ENCODE measurements at places on chromosomes 2 and 18. TPM values are rescaled to one million over a fixed set of nuclear protein-coding genes. Genes with fewer than 3 reads are reported as not detected.
A peak's percentile ranks its signal among the peaks of the same experiment; 100 is the strongest.

DNA sequence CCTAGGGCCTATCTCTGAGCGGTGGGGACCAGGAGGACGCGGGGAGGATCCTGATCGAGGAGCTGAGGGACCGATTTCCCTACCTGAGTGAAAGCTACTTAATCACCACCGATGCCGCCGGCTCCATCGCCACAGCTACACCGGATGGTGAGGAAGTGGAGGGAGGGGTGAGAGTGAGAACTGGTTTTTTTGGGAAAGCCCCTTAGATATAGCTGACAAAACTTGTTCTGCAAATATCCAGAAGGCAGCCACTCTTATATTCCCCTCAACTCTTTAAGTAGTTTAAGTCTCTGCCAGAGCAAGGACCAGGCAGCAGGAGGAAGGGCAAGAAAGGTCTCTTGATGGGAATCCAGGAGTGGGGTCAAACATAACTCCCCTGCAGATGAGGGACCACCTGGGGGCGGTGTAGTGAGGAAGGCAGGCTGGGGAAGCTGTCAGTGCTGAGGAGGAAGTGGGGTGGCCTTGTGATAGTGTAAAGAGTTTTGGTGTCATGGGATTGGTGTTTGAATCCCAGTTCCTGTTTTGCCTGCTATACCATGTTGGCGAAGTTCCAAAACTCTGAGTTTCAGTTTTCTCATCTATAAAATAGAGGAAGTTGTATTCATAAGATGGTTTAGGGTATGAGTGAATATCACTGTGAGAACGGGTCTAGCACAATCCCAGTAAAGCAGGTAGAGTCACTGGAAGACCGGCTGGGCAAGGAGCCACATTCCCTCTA lies 3.4 kb downstream of the NAGK start:
- DNase-seq, result no peak

GRCh38 chr18:54415086-54415485 lies 57.4 kb downstream of the C18orf54 start:
- no peak for DNase-seq

DNA sequence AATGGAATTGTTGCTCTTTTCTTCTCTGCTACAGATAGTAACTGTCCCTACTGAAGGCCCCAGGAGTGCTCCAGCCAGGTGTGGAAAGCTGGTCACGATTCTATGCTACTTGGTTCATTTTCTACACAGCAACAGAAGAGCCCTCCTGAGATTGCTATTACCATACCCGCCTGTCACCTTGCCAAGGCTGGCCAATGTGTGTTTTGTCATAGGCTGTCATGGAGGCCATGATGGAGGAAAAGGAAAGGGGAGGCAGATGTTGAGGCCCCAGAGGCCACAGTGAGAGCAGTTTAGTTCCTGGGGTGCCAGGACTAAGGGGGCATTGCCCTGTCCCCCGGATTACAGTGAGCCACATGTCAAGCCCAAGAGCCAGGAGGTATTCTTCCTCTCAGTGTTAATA lies 952 bp downstream of the ELMOD3 start:
- DNase-seq, result no peak

- DNase-seq, result no peak
Observed at GRCh38 chr2:40127890-40128557, 323.9 kb downstream of the SLC8A1 start.

GRCh38 chr2:213046431-213046830 lies 105.0 kb downstream of the IKZF2 start:
- no peak for DNase-seq

DNA sequence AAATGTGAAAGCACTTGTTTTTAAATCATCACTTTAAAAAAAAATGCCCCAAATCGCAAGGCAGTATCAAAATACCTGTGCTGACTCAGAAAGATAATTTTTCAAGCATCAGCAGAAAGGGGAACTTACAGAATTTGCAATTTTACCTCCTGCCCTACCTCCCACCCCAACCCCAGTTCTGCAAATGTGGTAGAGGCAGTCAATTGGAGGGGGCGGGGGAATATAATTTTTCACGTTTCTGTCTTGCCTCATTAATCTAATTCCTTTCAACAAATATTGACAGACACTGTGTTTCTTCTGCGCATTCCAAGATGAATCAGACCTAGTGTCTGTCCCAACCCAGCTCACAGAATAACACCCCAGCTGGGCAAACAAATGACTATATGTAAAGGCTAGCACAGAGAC lies 76.8 kb downstream of the ALPK2 start:
- DNase-seq, result no peak

DNA sequence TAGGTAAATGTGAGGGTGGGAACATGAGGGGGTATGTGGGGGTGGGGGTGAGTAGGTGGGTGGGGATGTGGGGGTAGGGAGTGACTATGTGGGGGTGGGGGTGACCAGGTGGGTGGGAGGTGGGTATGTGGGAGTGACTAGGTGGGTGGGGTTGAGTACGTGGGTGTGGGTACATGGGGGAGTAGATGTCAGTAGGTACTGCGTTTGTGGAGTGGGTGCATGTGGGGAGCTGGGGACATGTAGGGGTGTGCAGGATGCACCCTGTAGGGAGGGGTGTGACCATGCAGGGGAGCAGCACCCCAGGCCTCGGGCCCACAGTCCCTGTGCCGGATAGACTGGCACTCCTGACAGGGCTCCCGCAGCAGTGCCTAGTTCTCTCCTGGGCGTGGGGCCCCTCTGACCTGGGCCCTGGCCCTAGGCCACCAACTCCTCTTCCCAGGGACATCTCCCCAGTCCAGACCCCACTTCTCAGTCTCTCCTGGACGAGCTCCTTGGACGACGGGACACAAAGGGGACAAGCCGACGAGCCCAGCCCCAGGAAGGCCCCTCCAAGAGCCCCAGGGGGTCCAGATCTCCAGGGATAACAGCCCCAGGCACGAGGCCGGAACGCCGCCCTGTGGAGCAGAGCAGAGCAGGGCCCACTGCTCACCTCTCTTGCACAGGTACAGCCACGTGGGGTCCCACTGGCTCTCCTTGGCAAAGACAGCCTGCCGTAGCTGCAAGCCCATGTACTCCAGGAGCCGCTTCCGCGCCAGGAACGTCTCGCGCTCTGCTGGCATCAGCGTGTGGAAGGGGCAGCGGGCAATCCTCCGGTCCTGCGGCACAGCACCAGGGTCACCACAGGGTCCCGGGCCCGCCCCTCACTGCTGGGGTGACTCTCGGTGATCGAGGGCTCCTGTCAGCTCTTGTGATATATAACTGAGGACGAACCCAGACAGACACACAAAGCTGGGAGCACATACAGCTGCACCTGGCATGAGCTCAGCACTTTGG lies 58.2 kb downstream of the ANKMY1 start:
- no peak for DNase-seq

DNA sequence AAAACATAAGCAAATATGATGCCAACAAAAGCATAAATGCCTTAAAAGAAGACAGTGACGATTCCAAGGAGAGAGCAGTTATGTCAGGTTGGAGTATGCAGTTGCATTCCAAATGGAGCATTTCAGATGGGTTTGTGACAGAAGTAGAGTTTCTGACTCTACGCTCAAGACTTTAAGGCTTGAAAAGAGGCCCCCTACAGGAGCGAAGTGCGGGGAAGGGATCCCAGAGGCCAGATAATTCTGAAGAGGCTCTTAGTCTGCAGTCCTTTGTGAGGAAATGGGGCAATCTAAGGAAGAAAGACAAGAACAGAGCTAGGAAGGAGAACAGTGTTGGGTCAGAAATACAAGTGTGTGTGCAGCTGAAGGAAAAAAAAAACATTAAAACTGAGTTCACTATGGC lies 95.5 kb downstream of the ZNF521 start:
- no peak for DNase-seq

Gene SH3RF3
- 3.8 TPM for polyA plus RNA-seq

Gene PPIL3
- polyA plus RNA-seq, result 66.6 TPM

GRCh38 chr2:101473911-101474701 lies 806 bp downstream of the RFX8 start:
- DNase-seq, result peak; percentile 29

DNA sequence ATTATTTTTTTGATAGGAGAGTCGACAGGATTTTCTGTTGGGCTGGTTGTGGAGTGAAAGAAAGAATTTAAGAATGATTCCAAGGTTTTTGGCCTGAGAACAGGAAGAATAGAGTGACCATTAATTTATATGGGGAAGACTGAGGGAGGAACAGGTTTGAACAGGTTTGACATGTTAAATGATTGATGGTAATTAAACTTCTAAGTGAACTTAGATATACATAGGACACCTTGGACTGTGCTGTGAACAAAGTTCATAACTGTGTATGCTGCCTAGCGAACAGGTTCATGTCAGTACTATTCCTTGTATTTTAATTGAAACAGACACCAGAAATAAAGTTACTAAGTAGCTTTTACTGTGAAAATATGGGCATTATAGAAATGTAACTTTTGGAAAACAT lies 212.0 kb downstream of the SPAG16 start:
- no peak for DNase-seq

DNA sequence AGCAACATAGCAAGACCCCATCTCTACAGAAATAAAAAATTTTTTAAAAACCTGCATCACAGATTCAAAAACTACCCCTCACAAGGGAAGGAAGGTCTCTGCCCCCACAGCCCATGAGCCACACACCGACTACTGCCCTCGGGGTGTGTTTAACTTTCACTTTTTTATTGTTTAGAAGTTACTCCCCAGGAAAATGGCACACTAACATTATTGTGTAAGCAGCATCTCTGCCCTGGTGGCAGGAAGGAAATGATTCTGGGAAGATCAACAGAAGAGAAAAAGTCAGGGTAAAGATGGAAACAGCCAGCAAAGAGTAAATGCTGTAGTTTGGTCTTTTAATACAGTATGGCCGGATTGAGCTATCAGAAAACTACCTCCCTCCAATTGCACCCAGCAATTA lies 21.9 kb downstream of the TRABD2A start:
- no peak for DNase-seq

Gene PFN4
- polyA plus RNA-seq, result 2.5 TPM

- no peak for DNase-seq
Observed at GRCh38 chr18:45628979-45629958, 14.0 kb downstream of the SLC14A2 start.

- DNase-seq, result no peak
Observed at GRCh38 chr2:176188774-176189680, 559 bp downstream of the HOXD1 start.

GRCh38 chr18:3389977-3390376 lies 60.0 kb upstream of the TGIF1 start:
- no peak for DNase-seq

DNA sequence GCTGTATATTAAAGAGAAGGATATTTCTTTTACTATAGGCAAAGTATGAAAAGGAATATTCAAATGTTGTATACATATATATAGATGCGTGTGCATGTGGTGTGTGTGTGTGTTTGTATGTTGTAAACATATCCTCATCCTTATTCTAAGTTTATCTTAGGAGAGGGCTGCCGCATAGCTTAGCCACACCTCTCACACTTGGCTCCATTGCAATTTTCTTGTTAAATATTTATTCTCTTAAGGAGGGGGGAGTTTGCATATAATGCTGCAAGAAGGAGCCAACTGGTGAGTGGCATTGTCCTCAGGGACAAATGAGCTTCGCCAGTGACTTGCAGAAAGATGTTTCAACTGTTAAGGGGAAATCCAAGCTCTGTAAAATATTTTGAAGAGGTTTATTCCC lies 360.1 kb upstream of the RND3 start:
- no peak for DNase-seq

DNA sequence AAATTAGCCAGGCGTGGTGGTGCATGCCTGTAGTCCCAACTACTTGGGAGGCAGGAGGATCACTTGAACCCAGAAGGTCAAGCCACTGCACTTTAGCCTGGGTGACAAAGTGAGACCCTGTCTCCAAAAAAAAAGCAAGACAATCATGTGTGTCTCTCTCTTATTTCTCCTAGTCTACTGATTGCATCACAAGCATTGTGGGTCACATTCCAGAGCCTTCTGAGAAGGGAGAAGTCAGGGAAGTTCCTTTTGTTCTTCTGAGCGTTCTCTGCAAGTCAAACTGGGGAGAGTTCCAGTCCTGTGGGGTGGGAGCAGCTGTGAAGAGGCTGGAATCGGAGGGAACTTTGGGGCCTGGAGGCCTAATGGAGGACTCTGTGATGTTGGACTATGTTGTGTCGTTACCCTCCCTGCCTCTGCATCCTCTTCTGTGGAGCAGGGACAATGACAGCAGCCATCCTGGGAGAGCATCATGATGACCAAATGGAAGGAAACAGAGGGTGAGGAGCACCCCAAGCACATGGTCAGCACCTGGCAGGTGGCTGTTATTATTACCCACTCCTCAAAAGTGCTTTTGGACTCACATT lies 115.4 kb downstream of the MRO start:
- no peak for DNase-seq

- no peak for DNase-seq
Observed at GRCh38 chr2:236917164-236917563, 168.5 kb upstream of the COPS8 start.

GRCh38 chr2:11665510-11666362 lies 4.3 kb downstream of the NTSR2 start:
- DNase-seq, result no peak

Gene RGPD3
- 0.21 TPM for polyA plus RNA-seq

- no peak for DNase-seq
Observed at GRCh38 chr2:227416701-227417100, 29.0 kb upstream of the SCYGR1 start.

Gene KATNAL2
- polyA plus RNA-seq, result 12.6 TPM

DNA sequence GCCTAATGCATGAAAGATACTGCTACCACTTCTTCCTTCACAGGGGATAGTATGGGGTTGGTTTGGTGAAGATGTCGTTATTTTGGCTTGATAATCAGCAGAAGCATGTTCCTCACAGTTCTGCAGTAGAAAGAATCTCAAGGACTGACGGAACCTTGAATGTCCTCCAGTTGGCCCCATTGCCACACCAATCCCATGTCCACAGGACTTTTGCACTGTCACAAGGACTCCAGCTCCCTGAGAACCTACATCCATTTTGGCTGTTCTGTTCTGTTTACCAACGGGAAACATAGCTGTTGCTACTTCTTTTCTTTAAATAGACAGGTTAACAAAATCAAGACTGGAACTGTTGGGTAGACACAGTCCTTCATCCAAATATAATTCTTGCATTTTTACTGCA lies 270.0 kb downstream of the SLC8A1 start:
- no peak for DNase-seq

GRCh38 chr2:32446369-32446768 lies 89.5 kb downstream of the BIRC6 start:
- no peak for DNase-seq

- no peak for DNase-seq
Observed at GRCh38 chr18:61285777-61286176, 47.5 kb upstream of the CDH20 start.

Gene GPD2
- polyA plus RNA-seq, result 20.5 TPM

Gene ZNF804A
- 2.0 TPM for polyA plus RNA-seq

Gene AQP12B
- polyA plus RNA-seq, result 3.4 TPM

GRCh38 chr2:217650716-217651360 lies 352.0 kb downstream of the TNS1 start:
- DNase-seq, result peak; percentile 86

Gene IL1RL1
- polyA plus RNA-seq, result 0.53 TPM

Gene RTP5
- not detected for polyA plus RNA-seq

Gene CNGA3
- not detected for polyA plus RNA-seq
